Adrenal gland (tissue), 19 donors: ENCODE measurements at places on chromosomes 3 and 15.

DNA sequence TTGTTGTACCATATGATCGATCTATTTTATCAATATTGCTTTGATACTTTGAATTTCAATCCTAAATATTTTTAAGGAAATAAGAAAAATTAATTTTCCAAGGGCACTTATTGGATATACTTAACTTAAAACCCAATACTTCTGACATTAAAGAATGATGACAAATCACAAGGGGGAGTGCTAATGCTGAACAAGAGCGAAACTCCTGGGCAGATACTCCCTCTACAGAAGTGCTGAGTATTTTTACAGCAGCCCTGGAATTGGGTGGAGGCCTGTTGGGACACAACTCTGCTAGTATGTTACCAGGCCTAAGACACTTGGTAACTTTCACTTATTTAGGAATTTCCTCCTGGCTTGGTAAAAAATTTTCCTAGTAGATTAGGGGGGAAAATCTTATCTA, 46.2 kb downstream of the DENND6A start:
- DNase-seq, result no peak

DNA sequence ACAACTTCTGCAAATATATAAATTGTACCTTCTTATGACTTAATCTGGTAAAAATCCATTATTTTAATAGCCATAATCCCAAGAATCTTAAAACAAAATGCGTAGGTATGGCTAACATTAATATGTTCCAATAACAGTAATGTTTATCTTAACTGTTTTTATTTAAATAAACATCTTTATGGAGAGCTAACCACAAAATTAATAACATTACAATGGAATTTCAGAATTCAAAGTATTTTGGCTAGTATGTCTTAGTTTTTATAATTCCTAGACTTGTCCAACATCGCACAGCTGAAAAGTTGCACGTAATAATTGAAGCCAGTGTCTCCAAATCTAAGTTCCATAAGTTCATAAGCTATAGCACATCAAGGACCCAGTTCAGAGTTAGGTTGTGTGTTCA, 47.6 kb downstream of the ANKRD28 start:
- no peak for DNase-seq

- DNase-seq, result no peak
Observed at GRCh38 chr3:50557915-50558314, 9.6 kb downstream of the C3orf18 start.

DNA sequence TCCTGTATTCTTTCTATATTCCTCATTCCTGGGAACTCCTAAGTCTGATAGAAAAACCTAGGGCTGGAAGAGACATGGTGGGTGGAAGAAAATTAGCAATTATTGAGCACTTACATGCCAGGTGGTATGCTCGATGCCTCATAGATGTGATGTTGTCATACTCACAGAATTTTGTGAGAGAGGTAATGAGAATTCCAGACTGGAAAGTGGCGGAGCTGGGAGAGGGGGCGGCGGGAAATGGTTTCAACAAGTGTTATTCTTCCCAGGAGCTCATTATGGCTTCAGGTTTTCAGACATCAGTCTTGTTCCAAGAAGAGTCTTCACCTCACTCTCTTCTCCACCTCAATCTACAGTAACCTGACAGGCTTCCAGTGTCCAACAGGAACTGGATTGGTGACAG, 16.2 kb downstream of the TIMP4 start:
- DNase-seq, result no peak

DNA sequence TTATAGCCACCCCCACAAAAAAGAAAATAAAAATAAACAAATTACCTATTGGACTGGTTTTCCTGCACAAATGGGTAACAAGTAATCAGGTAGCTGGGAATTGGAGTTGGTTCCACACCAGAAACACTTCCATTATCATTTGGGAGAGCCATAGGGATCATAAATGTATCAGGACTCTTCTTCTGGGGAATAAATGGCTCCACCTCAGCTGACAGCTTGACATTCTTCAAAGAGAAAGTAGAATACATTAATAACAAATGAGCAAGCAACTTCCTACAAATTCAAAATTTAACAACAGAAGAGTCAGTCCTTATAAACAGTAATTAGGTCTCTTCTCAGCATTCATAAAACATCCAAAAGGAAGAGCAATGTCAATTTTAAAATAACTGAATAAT, 8.7 kb downstream of the SECISBP2L start:
- DNase-seq, result no peak

GRCh38 chr3:123961508-123961856, 453 bp upstream of the CCDC14 start:
- no peak for DNase-seq
